ENCODE measurements at places on chromosomes 16 and 17. TPM values are rescaled to one million over a fixed set of nuclear protein-coding genes. Genes with fewer than 3 reads are reported as not detected.

The TRIM72 gene
- polyA plus RNA-seq: 2.5 TPM

The HBA2 gene
- polyA plus RNA-seq: 1,399 TPM

The KIF2B gene
- not detected for polyA plus RNA-seq

The AATK gene
- 8.9 TPM for polyA plus RNA-seq

DNA sequence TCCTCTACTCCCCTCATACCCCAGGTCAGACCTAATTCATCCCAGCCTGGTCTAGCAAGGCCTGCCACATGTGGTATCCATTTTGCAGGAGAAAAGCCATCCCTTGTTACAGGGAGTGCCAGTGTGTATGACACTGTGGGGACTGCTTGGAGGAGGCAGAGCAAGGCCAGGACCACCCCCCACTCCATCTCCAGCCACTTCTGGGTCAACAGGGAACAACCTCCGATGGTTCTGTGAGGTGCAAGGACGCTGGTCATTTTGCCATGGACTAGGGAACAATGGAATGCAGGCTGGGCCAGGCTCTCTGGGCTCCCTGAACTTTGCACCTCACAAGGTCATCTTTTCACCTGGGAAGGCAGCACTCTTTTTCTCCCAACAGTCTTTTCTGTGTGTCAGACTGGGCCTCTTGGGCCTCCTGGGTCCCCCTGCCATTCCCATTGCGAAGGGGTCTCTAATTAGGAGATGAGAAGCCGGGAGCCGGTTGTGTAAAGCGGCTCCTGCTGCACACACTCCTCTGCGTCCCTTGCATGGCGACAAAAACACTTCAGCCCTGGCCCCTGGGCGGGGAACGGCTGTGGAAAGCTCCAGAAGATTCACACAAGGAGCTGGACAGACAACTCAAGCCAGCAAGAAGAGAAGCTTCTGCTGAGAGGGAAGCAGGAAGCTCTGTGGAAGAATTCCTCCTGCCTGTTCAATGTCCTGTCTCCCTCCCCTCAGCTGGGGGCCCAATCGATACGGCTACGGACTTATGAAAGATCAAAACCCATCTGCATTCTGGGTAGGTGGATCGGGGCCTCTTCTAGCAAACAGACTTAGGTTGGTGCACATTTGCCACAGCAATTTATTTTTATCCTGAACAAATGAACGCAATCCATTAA, 38.5 kb upstream of the MTSS2 start:
- no peak for DNase-seq

DNA sequence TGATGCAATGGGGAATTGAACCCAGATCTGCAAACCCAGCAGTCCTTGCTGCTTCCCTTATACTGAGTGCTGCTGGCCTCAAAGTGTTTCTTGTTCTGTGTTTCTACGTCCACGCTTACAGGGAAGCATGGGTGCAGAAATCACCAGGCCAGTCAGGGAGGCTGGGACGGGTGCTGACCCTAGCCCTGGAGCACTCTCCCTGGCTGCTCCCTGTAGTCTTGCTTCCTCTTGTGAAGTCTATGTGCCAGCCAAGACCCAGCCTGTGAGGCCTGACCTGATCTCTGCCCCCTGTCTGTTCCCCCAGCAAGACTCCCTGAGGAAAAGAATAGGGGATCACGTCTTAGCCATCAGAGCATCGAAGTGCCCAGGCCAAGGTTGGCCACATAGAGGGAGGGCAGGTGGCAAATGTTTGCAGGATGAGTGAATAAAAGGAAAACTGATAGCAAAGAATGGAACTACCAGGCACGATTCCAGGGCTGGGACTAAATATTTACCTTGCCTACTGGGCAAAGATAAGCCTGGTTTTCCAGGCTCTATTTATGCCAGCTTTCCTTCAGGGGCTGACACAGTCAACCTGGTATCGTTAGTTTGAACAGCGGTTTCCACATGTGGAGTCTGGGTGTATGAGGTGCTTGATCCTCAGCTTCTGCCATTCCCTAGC, 41.2 kb upstream of the RHOT1 start:
- no peak for DNase-seq

GRCh38 chr17:2419486-2419885, 18.6 kb upstream of the MNT start:
- DNase-seq: no peak

DNA sequence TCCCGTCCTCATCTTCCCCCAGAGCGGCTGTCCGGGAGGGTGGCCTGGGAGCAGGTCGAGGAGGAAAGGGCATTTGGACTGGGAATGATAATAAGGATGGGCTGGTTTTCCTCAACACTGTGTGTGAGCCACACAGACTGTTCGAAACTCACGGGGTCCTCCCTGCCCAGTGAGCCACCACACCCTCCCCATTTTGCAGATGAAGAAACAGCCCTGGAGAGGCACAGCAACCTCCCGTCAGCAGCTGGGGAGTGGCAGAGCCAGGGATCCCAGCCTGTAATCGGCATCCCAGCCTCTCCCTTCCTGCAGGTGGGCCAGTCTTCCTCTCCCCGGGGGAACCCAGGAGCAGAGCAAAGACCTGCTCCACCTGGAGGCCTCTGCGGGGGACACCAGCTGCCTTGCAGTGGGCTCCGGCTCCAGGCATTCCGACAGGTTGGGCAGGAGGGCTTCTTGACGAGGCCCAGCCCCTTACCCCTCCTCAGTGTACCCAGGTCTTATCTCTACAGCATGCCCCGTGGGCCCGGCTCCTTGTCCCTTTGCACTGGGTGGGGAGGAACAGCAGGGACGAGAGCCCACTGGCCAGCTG, 23.8 kb downstream of the ENGASE start:
- no peak for DNase-seq

DNA sequence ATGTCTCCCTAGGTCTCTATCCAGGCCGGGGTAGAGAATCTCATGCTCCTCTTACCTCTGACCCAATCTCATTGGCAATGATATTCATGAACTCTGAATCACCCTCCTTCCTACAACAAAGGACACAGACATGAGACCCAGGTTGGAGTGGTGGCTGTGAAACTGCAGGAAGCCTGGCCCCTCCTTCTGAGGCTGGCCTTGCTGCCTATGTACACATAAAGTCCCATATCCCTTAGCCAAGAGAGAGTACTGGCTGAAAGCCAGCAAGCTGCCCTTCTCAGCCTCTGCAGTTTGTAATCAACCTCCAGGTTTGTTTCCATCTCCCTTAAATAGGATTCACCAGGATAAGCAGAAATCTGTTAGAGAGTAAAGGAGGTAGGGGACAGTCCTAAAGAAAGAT, 10.6 kb downstream of the AARSD1 start:
- no peak for DNase-seq

DNA sequence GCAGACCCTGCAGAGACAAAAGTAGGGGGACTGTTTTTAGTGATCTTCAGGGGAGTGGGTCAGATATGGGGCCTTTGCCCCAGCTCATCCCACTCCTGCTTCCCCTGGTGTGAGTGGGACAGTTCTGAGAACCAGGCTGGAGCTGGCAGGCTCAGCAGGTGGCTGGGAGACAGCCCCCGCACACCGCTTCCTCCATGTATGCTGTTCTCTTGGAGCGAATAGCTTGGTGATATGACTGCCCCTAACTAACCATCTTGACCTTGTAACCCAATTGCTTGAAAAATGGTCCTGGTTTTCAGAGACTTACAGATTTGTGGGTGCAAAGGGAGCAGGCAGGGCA, 61.5 kb downstream of the PRMT7 start:
- no peak for DNase-seq

DNA sequence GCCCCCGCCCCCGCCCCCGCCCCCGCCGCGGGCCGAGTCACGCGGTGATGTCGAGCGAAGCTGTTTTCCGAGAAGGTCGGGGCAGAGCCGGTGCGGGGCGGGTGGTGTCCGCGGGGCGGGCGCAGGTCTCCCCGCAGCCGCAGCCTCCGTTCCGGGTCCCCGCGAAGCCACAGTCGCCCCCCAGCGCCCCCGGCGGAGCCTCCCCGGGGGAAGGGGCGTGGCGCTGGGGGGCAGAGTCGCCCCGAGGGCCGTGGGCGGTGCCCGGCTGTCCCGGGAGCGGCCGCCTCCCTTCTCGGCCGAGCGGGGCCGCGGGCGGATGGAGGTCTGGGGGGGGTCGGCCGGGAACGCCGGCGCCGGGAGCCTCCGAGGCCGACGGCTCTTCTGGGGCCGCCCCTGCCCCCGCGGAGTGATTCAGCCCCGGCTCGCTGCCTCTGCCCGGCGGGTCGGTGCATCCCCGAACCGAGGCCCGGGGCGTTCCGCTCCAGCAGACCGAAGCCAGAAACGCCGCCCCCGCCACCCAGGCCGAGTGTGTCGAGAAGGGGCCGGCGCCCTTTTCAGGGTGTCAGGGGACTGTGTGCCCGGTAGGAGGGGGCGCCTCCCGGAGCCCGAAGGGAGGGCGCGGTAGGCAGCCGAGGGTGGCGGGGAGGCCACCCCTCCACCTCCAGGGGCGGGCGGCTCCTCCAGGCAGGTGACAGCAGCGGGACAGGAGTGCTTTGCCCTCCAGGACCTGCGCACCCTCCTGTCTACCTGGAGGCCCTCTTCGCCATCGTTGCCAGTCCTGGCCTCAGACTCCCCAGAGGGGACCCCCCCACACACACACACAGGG, 1.7 kb downstream of the METRNL start:
- DNase-seq: no peak

GRCh38 chr16:56716761-56717160, 13.2 kb upstream of the NUP93 start:
- DNase-seq: no peak
